ENCODE measurements at places on chromosomes 5 and 9. TPM values are rescaled to one million over a fixed set of nuclear protein-coding genes. Genes with fewer than 3 reads are reported as not detected.

Gene DOK3
- total RNA-seq, result 1.4 TPM

Gene MAMDC2
- 1.8 TPM for total RNA-seq

Gene KDM4C
- 37.9 TPM for total RNA-seq

Gene AK1
- 35.4 TPM for total RNA-seq

Gene LECT2
- total RNA-seq, result not detected

Gene EMB
- 0.98 TPM for total RNA-seq

Gene ZNF454
- 0.78 TPM for total RNA-seq

Gene CDC20B
- total RNA-seq, result not detected

Gene SUSD3
- 4.0 TPM for total RNA-seq

Gene OMD
- 0.20 TPM for total RNA-seq

Gene IFNK
- total RNA-seq, result not detected

Gene SEMA5A
- total RNA-seq, result 11.0 TPM

Gene CDH6
- total RNA-seq, result under 0.01 TPM

Gene SPATA31A3
- total RNA-seq, result not detected

Gene CCDC192
- not detected for total RNA-seq

Gene ZNF483
- total RNA-seq, result 0.78 TPM

Gene IL31RA
- total RNA-seq, result 0.37 TPM

Gene TRAF1
- 2.9 TPM for total RNA-seq

Gene TICAM2
- 6.2 TPM for total RNA-seq

Measured in subcutaneous preadipocyte (primary cell).